ENCODE measurements at places on chromosomes 4 and X.

GRCh38 chrX:123256378-123256777 is 72.3 kb downstream of the GRIA3 start:
- DNase-seq = no peak

DNA sequence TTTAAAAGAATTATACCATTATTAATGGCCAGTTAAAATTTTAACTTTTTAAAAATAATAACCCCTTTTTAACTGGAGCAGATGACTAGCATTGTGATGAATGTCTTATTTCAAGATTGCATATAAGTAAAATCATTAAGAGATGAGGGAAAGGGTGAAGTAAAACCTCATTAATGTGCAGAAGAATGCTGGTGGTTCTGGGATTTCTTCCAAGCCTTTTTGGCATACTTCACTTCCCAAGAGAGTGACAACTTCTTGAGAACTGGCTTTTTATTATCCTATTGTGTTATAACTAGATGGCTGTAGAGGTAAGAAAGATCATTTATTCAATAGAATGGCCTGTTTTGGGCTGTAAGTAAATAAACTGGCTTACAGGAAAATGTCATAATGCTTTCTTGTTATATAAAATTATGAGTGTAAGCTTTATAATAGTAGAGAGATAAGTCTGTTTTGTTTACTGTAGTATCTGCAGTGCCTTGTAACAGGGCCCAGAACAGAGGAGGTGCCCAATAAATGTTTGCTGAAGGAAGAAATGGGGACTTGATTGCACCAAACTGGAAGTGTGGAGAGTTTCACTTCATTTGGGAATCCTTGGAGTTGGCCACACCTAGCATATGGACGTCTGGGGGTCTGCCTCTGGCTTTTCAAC is 242.9 kb upstream of the PITX2 start:
- DNase-seq = no peak

- DNase-seq = no peak
Observed at GRCh38 chr4:103105558-103106356, 6.1 kb upstream of the BDH2 start.

DNA sequence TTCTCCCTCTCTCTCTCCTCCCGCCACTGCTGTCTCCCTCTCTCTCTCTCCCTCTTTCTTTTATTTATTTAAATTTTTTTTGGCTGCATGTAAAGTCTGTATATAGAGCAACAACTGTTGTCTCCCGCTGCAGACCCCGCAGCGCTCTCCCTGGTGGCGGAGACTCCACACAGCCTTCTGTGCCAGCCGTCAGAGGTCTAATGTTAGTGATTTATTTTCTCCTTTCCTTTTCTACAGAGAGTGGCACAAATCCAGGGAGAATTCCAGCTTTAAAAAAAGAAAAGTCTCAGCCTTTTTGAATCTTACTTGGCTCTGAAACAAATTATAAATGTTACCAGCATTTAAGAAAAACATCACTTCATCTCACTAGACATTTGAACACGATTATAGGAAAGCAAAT is 106.2 kb downstream of the FAM9B start:
- no peak for DNase-seq

GRCh38 chr4:108443585-108443984 is 176.8 kb upstream of the RPL34 start:
- no peak for DNase-seq

DNA sequence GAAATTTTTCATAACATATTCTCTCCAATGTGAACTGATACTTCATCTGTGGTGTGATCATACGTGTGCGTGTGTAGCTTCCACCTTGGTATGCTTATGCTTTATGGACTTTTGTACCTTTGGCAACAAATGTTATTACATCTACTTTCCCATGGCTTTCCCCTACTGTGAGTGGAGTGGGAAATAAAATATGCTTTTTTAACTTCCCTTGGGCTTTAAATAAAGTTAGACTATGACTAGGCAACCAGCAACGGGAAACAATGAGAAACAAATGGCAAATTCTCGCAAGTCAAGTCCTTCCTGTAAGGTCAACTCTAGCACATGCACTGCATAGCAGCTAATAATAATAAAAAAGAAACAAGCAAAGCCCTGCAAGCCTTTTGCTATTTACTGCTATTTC is 205.0 kb upstream of the PDE5A start:
- DNase-seq = no peak

GRCh38 chrX:119495734-119496726 is 27.8 kb downstream of the SLC25A5 start:
- no peak for DNase-seq

- no peak for DNase-seq
Observed at GRCh38 chrX:40132751-40133150, 35.0 kb upstream of the BCOR start.

GRCh38 chrX:13463608-13464007 is 105.8 kb upstream of the EGFL6 start:
- no peak for DNase-seq

DNA sequence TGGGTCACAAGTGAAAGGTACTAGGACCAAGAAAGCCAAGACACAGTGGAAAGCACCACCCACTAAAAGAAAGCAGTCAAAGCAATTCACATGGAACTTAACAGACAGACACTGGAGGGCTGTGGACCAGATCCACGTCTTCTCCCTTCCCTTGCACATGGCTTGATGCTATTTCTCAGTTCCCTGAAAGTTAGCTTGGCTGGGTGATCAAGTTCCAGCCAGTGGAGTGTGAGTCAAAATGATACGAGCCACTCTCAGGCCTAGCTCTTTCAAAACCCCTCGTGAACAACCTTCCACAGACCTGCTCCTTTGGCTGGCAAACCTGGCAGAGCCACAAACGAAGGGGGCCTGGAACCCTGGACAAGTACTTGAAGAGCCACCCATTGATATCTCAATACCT is 52.0 kb downstream of the RELL1 start:
- DNase-seq = no peak

DNA sequence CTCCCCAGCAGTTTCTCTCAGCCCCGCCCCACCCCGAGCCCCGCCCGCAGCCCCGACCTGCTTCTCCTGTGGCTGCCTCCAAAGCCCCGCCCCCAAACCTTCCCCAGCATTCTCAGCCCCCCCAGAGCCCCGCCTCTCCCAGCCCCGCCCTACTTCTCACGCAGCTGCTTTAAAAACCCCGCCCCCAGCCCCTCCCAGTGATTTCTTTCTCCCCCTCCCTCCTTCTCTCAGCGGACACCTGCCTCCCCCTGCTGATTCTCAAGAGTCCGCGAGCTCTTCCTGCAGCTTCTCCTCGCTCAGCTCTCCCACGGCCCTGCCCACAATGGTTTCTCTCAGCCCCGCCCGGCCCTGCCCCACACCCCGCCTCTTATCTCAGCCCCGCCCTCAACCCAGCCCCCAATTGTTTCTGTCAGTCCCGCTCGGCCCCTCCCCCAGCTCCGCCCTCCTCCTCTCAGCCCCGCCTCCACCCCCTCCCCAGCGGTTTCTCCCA is 636 bp upstream of the EOLA1 start:
- DNase-seq = peak; percentile 96

- no peak for DNase-seq
Observed at GRCh38 chr4:41753942-41754341, 5.4 kb upstream of the PHOX2B start.

All from osteocyte (in vitro differentiated cells).